ENCODE measurements at places on chromosomes 2 and 18.

DNA sequence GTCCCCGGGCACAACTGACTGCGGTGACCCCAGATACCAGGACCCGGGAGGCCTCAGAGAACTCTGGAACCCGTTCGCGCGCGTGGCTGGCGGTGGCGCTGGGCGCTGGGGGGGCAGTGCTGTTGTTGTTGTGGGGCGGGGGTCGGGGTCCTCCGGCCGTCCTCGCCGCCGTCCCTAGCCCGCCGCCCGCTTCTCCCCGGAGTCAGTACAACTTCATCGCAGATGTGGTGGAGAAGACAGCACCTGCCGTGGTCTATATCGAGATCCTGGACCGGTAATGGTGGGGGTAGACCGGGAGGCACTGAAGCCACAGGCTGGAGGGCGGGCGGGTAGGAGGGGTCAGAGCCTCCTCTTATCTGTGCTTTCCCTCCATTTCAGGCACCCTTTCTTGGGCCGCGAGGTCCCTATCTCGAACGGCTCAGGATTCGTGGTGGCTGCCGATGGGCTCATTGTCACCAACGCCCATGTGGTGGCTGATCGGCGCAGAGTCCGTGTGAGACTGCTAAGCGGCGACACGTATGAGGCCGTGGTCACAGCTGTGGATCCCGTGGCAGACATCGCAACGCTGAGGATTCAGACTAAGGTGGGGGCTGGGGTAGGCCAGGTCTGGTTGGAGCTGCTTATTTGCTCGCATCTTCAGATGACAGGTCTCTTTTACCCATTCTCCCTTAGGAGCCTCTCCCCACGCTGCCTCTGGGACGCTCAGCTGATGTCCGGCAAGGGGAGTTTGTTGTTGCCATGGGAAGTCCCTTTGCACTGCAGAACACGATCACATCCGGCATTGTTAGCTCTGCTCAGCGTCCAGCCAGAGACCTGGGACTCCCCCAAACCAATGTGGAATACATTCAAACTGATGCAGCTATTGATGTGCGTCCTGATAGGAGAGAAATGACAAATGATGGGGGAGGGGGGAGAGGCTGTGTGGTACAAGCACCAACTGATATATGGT is 780 bp downstream of the HTRA2 start:
- DNase-seq, result no peak

- DNase-seq, result no peak
Observed at GRCh38 chr18:47422524-47422923, 171.1 kb upstream of the SKOR2 start.

DNA sequence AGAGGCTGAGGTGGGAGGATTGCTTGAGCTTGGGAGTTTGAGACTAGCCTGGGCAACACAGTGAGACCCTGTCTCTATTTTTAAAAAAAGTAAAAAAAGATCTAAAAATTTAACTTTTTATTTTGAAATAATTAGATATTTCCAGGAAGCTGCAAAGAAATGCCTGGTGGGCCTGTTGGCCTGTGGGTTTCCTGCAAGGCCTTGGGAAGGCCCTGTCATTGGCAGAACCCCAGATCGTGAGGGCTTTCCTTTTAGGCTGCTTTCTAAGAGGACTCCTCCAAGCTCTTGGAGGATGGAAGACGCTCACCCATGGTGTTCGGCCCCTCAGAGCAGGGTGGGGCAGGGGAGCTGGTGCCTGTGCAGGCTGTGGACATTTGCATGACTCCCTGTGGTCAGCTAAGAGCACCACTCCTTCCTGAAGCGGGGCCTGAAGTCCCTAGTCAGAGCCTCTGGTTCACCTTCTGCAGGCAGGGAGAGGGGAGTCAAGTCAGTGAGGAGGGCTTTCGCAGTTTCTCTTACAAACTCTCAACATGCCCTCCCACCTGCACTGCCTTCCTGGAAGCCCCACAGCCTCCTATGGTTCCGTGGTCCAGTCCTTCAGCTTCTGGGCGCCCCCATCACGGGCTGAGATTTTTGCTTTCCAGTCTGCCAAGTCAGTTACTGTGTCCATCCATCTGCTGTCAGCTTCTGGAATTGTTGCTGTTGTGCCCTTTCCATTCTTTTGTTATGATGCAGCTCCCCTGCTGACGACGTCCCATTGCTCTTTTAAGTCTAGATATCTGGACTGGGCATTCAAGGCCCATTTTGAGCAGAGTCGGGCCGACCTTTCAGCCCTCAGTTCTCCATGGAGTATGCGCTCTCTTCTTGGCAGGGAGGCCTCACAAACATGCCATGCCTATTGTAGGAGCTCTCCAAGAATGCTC is 6.6 kb downstream of the PROC start:
- no peak for DNase-seq

DNA sequence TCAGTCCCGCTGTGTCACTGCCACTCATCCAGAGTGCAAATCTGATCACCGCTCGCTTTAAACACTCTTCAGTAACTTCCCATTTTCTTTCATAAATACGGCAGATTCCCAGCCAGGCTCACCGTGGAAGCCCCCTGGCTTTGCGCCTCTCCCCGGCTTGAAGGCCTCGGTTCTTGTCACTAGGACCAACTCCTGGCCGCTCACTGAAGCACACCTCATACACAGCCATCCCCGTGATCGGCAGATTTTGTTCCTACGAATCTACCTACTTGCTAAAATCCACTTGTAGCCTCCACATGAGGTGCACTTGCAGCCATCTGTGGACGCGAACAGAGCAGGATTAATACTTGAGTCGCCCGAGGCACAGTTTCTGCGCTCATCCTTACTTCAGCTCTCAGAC is 462.4 kb upstream of the MYT1L start:
- no peak for DNase-seq

DNA sequence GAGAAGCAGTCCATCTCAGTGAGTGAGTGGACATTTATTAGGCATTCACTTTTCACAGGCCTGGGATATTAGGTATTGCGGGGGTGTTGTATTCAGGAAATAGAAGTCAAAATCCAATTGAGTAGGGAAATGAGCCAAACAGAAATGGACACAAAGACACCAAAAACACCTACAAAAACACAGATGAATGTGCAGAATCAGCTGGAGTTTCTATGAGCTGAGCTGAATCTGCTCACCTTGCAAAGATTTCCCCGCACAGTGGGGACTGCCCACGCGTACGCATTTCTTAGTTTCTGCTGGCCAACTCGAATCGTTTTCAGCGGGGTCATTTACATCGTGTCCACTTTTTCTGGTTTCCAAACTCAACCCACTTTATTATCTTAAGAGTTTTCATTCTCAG is 160.0 kb downstream of the BCL2 start:
- no peak for DNase-seq

DNA sequence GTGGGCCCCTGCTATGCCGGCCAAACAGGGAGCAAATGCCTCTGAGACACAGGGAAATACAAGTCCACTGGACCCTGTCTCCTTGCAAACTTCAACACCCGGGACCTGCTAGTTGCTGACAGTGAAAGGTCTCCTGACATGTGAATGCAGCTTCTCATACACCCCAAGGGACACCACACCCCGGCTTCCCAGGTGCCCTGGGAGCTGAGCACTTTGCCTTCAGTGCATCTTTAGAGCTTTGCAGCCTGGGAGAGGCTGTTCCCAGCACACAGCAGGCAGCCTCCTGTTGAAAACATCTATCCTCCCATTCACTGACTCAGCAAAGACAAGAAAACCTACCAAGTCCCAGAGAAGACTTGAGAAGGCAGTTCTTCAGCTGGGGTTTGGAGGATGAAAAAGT is 143.4 kb downstream of the COL6A3 start:
- no peak for DNase-seq

DNA sequence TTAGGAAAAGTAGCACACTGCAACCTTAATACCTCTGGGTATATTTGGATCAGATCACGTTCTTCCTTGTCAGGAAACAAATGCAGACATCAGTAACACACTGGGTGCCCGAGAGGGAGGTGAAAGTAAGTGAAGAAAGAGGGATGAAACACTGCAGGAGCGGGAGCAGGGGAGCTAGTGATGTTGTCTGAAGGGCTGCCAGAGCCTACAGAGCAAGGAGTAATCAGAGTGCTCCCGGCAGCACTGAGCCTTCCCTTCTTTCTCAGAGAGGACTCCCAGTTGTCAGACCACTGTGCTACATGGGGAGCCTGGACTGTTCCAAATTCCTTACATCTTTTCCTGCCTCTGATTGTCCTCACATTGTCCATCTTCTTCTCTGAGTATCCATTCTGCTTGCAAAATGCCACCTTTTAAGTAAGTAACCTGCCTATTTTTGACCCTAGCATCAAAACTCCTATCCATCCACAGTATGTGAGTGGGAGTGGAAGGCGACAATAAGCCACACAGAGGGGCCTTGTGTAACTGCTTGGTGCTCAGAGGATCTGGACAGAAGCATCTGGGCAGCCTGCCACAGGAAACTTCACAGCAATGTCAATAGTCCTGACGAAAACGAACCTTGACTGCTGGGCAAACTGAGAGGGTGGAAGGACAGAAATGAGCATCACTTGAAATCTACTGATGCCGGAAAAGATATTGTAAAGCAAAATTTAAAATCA is 10.8 kb upstream of the NAB1 start:
- no peak for DNase-seq
